ENCODE measurements at places on chromosomes 5 and 9.

- no peak for DNase-seq
Observed at GRCh38 chr5:116091416-116091815, 6.6 kb downstream of the COMMD10 start.

- DNase-seq = no peak
Observed at GRCh38 chr9:27665136-27665535, 91.9 kb upstream of the C9orf72 start.

- DNase-seq = no peak
Observed at GRCh38 chr9:111348821-111349271, 18.8 kb upstream of the OR2K2 start.

- DNase-seq = no peak
Observed at GRCh38 chr5:32504989-32505596, 60.6 kb upstream of the ZFR start.

- DNase-seq = no peak
Observed at GRCh38 chr5:127870914-127871313, 167.7 kb downstream of the CCDC192 start.

Data from AML-193 (cell line).